ENCODE measurements at places on chromosomes 16 and 17.

DNA sequence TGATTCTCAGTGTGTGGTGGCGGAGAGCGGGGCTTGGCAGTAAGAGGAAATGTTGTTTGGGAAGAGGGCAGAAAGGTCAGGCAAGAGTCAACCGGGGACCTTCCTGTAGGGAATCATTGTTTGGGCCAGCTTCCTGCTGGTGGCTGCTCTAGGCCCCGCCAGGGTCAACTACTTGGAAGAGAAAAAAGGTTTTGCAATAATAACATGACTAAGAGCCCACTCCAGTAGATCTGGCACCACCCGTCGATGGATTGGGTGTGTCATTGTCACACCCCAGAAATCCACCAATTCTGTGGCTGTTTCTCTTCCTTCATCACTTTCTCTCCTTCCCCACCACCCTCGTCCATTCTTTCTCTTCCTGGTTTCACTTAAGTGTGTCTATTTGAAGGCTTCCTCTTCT is 4.2 kb upstream of the KRT24 start:
- no peak for DNase-seq

DNA sequence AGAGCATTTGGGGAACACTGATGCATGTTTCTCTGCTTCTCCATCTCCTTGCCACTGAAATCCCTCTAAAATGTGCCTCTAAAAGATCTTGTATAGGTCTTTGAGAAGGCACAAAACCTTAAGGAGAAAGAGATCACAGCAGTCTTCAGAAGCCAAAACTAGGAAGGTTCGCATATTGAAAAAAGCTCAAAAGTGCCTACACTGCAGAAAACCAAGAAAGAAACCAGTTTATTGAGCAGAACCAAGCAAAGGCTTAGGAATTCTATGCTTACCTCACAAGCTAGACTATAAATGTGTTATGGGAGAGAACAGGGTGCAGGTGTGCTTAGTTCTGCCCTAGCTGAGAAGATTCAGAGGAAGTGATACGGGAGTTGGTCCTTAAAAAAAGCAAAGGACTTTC is 16.6 kb downstream of the DGKE start:
- no peak for DNase-seq

DNA sequence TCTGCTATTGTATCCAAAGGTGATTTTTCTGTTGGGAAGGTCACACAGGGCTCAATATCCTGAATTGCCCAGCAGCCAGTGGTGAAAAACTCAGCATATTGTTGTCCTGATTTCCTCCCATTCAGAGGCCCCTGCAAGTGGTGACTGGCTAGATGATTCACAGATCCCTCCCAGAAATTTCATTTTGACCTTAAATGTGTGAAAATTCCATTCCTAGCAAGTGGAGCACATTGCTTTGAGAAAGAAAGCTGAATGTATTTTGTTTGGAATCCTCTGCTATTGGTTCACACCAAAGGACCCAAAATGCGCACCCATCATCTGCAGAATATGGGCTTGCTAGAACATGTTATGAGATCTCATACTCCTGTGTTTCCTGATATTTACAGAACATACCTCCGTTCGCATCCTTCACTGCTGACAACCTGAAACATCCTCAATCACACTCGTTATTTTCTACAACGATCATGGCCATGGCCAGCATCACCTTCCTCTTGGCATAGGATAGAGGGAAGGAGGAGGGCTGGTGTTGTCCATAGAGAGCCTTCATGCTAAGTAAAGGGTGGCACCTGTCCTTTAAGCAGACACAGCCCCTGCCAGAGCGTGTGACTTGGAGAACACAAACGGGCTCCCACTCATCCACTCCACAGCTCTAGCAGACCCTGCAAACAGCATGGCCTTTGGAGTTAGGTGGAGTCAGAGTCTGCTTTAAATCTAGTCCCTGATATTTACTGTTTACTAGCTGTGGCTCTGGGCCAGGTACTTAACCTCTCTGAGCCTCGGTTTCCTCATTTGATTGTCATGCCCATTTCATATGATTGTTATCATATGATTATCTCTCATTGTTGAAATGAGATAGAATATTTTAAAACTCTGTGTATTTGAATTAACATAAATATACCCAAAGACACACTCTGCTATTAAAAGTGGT is 30.4 kb upstream of the NFAT5 start:
- DNase-seq: no peak

DNA sequence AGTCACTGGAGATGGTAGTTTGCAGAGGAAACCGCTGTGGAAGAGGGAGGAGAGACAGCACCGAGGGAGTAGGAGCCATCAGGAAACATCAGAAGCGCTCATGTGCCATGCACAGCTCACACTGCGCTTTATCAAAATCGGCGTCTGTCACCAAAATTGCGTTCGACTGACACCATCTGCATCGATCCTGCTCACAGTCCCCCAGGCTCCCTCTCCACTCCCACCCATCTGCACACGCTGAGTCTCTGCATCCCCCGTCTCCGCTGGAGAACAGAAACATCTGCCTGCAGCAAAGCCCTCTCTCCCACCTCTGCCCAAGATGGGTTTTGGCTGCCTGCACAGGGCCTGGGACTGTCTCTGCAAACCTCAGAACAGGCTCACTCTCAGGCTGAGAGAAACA is 187.5 kb upstream of the RPL38 start:
- DNase-seq: no peak

DNA sequence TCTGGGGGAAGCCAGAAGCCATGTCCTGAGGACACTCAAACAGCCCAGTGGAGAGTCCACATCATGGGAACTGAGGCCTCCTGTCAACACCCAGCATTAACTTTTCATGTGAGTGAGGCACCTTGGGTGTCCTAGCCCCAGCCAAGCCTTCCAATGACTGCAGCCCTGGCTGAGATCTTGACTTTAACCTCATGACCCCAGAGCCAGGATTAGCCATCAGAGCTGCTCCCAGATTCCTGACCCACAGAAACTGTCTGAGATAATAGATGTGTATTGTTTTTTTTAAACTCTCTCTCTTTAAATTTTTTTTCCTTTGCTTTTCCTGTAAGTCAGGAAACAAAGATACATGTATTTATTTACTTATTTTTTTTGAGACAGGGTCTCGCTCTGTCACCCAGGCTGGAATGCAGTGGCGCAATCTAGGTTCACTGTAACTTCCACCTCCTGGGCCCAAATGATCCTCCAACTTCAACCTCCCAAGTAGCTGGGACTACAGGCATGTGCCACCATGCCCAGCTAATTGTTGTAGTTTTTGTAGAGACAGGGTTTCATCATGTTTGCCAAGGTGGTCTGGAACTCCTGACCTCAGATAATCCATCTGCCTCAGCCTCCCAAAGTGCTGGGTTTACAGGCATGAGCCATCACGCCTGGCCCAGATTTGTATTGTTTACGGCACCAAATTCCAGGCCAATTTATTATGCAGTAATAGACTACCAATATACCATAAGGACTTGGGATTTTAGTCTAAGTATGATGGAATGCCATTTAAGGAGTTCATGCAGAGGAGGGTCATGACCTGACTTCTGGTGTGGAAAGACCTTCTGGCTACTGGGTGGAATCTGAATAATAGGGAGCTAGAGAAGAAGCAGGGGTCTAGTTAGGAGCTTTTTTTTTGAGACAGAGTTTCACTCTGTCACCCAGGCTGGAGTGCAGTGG is 14.0 kb upstream of the TMEM94 start:
- DNase-seq: no peak

- peak; percentile 2 for DNase-seq
Observed at GRCh38 chr16:57576429-57576870, 34.0 kb downstream of the ADGRG5 start.

- DNase-seq: no peak
Observed at GRCh38 chr16:53219795-53220454, 165.1 kb downstream of the CHD9 start.

Data from NCI-H748 treated with DMSO at 0.1 percent for 48 hours (cell line).